ENCODE measurements at places on chromosomes 5 and 9. TPM values are rescaled to one million over a fixed set of nuclear protein-coding genes. Genes with fewer than 3 reads are reported as not detected.

GRCh38 chr5:93705896-93706295, 35.5 kb downstream of the POU5F2 start:
- DNase-seq, result no peak

- no peak for DNase-seq
These were observed 57.8 kb downstream of the AUH start for GRCh38 chr9:91303741-91304415.

MARVELD2 gene
- polyA plus RNA-seq, result 22.0 TPM

- DNase-seq, result no peak
These were observed 25.4 kb downstream of the DMRT3 start for GRCh38 chr9:1001838-1002237.

GRCh38 chr5:93736284-93736683, 5.1 kb downstream of the POU5F2 start:
- no peak for DNase-seq

DNA sequence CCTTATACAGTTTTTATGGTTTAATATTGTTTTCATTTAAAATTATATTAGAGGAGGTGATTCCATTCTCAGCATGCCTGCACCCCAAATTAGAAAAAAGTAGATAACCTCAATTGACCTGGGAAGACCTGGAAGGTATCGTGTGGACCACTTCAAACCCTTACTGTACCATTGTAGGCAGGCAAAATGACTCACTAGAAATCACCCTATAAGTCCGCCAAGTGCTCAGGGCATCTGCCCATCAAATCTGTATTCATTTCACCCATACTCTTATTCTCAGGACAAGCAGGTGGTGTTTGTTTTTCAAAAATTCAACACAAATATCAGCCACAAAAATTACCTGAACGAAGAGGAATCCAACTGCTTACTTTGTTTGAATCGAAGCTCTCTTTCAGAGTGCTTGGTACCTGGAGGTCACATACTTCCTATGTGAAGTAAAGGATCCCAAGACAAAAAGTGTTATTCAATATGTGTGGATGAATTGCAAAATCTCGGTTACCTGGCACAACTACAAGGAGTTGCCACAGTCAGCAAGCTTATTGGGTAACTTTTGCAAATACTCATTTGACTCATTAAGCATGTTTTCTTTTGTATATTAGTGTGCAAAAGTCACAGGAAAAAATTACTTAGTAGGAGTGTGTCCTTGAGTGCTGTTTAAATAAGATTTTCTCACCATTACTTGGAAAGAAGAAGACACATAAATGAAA, 216.2 kb downstream of the ENC1 start:
- DNase-seq, result no peak

DNA sequence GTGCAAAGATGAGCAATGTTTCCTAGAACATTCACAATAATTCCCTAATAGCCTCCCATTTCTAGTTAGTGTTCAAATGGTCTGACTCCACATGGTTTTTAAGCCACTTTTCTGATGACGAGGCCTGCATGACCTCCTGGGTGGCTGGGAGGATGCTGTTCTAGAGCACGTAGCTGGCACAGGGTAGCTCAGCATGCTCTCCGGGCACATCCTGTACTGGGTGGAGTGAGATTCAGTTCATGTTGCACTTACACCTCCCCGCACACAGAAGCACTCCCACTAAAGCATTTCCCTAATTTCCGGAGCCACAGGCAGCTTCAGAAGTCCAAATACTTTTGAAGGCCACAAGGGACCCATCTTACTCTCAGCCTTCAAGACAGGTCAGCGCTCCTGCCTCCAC, 159.8 kb upstream of the LHFPL2 start:
- DNase-seq, result no peak

GRCh38 chr5:31581498-31582099, 49.5 kb downstream of the C5orf22 start:
- DNase-seq, result no peak

- no peak for DNase-seq
These were observed 154.2 kb upstream of the ZNF366 start for GRCh38 chr5:72661405-72661804.

TLE1 gene
- 44.3 TPM for polyA plus RNA-seq

DNA sequence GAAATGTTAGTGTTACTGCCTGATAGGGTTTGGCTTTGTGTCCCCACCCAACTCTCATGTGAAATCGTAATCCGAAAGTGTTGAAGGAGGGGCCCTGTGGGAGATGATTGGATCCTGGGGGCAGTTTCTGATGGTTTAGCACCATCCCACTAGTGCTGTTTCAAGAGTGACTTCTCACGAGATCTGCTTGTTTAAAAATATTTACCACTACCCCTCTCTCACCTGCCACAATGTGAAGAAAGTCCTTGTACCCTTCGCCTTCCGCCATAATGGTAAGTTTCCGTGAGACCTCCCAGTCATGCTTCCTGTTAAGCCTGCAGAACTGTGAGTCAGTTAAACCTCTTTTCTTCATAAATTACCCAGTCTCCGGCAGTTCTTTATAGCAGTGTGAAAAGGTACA, 2.6 kb upstream of the RFX3 start:
- no peak for DNase-seq

- DNase-seq, result no peak
These were observed 118.3 kb downstream of the PIK3R1 start for GRCh38 chr5:68333649-68334552.

BTNL9 gene
- 21.5 TPM for polyA plus RNA-seq

DNA sequence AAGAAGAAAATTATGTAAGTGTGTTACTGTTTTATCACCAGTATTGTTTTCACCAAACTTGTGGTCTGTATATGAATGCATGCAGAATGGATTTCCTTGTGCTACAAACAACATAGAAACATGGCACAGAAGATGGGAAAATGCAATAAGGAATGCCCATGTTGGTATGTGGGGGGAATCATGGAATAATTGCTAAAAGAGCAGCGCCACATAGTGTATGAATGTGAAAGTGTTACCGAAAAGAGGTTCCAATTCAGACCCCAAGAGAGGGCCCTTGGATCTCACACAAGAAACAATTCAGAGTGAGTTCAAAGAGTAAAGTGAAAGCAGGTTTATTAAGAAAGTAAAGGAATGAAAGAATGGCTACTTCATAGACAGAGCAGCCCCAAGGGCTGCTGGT, 26.4 kb upstream of the TYRP1 start:
- no peak for DNase-seq

PKD2L2 gene
- polyA plus RNA-seq, result 0.35 TPM

GRCh38 chr5:132368186-132368585, 1.3 kb upstream of the SLC22A5 start:
- DNase-seq, result no peak

PCDH1 gene
- 32.8 TPM for polyA plus RNA-seq

GRCh38 chr9:113695440-113695851, 180.7 kb upstream of the ZNF618 start:
- no peak for DNase-seq

TMEFF1 gene
- polyA plus RNA-seq, result 1.7 TPM

GRCh38 chr9:128587453-128587852, 35.1 kb downstream of the SPTAN1 start:
- DNase-seq, result no peak

DNA sequence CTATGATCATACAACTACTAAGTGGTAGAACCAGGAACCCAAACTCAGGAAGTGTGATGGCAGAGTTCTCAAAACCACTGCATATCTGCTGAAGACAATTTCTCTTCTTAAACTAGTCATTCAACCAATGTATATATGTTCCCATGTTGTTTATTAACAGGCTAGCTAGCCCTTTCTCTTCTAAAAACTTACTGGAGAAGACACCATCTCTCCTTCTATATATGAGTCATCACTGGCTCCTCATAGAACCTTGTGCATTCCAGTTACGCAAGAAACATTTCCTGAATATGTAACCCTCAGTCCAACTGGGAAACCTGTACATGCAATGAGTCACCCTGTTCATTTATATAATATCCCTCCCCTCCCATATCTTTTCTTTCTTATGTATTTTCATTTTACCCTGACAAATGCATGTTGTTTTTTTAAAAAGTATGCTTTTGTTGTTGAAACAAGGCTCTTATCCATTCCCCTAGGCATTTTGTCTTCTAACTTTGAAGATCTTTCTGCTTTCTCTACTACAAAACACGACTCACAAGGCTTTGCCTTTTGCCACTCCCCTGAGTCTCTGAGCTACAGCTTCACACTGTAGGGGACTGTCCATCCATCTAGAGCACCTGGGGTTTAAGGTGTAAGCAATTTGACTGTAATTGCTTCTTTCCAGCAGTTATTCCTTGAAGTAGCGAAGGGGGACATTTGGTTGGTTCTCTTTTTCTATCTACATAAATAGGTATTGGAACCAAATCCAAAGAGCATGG, 119.5 kb downstream of the ANXA1 start:
- DNase-seq, result no peak

DNA sequence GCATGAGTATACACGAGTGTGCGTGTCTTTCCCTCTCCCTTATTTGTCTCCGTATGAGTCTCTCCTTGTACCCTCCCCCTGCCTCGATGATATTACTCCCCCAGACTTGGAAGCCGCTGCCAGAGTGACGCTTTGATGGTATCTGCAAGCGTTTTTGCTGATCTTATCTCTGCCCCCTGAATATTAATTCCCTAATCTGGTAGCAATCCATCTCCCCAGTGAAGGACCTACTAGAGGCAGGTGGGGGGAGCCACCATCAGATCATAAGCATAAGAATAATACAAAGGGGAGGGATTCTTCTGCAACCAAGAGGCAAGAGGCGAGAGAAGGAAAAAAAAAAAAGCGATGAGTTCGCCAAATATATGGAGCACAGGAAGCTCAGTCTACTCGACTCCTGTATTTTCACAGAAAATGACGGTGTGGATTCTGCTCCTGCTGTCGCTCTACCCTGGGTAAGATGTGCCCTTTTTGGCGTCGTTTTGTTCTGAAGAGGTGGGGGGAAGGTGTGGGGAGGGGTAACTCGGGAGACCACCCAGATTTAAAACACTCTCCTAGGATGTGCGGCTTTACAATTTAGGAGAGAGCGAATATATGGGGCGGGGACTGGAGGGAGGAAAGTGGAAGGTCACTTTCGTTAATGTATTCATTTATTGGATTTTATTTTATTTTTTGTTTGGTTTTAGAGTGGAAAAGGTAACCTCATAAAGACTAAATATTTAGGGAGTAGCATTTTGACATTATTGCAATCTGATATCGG, at the start of gene GABRG2:
GABRG2 (plus strand) TSS at position 119 of the 757 bp plus-strand sequence; CDS start at position 346, 227 bp downstream.
- DNase-seq, result no peak

GRCh38 chr5:149999359-149999758, 1.1 kb downstream of the TIGD6 start:
- no peak for DNase-seq

CDKN2A gene
- not detected for polyA plus RNA-seq

DNA sequence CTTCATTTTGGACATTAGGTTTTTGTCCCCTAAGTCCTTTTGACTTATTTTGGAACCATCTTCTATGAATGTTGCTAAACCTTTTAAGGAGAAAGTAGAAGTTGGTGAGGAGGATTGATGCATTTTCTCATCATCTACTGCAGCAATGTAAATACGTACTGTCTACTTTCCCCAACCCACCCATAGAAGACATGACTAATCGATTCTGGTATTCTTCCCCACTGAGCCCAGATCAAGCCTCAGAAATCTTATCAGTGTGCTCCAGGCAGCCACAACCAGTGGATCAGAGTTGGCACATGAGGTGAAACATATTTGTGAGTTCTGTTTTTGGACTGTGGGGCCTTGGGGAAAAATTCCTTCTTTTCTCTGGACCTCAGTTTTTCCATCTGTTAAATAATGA, 57.7 kb downstream of the FGF18 start:
- DNase-seq, result no peak

GRCh38 chr9:80382211-80382891, 810.6 kb downstream of the TLE4 start:
- DNase-seq, result no peak

IRX2 gene
- polyA plus RNA-seq, result 53.1 TPM

GRCh38 chr5:162786234-162786633, 651.2 kb upstream of the CCNG1 start:
- no peak for DNase-seq

SLCO4C1 gene
- polyA plus RNA-seq, result 1.2 TPM

Data from left lung (tissue), 14 donors.